ENCODE measurements at places on chromosomes 7 and 10.

- DNase-seq = no peak
These were observed 24.5 kb upstream of the ZNF488 start for GRCh38 chr10:47408606-47409005.

DNA sequence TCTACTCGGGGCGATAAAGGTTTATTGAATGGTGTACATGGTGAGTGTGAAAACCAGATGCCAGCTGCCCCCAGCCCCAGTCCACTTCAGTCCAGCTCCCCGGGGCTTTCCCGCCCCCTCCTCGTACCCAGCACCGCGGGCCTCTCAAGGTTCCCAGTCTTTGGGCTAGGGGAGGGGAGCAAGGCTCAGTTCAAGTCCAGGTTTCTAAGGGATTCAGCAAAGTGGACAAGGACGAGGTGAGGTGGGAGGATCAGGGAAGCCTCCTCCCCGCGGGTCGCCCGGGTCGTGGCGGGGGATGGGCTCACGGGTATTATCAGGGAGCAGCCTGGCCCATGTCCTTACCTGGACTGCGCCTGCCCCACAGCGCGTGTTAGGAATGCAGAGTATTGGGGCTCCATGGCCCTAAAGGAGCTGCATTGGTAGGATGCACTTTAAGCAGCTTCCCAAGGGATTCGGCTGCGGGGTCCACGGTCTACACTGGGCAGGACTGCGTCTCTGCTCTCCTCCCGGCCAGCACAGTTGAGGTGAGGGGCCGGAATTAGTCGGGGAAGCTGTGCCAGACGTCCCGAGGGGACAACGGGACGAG lies 541 bp upstream of the PFKFB3 start:
- no peak for DNase-seq

- DNase-seq = no peak
These were observed 5.8 kb downstream of the NEBL start for GRCh38 chr10:20891338-20891714.

DNA sequence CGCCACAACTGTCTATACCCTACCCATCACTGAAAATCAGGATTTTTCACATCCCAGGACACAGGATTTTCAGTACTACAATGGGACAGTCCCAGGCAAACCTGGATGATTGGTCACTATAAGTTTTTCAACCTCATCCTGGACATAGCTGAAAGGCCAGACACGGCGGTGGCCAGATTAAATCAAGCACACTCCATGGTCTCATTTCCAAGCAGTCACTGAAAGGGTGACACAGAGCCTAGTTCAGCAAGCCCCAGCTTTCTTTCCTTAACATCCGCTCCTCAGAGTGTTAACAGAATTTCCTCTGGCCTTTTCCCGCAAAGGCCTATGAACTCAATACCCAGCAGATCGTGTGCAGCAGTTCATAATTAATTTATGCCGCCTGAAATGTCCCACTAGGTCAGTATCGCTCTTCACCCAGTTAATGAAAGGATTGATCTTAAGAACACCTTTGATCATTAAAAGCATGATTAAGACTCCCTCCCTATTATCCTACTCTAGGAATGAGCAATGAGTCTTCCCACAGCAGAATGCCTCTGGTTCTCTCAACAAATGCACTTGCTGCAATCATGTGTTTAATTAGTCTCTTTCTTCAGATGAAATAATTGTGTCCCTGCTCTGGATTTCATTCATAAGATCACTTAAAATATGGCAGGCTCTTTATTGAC lies 104.0 kb upstream of the NANOS1 start:
- DNase-seq = no peak

DNA sequence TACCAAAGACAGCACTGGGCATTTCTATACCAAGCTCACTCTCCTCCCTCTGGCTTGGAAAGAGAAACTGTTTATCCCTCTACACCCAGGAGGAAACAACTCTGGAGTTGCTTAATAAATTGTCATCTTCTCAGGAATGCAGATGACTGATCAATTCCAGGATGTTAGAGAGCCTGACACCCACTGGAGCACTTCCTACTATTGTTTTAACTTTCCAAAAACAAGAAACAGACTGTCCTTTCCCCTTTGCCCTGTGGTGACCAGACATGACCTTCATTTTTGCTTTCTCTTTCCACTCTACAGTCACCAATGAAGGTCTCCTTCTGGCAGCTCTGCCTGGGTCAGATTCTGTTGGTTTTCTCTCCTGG lies 19.6 kb downstream of the GIMAP4 start:
- DNase-seq = no peak

DNA sequence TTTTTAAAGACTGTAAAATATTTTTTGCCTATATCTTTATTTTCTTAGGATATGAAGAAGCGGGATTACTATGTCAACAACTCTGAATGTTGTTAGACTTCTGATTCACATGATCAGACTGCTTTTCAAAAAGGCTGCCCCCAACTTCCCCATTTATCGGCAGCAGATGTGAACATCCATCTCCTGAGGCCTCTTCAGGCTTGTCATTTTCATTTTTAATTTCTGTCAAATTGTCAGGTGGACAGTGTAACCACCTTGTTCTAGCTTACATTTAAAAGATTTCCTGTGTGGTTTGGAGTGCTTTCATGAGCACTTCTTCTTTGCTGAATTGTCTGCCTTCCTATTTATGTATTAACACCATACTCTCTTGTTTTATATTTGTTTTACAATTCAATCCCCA lies 78.8 kb upstream of the GSDME start:
- no peak for DNase-seq

- no peak for DNase-seq
These were observed 457 bp downstream of the NSUN5 start for GRCh38 chr7:73308074-73308664.

DNA sequence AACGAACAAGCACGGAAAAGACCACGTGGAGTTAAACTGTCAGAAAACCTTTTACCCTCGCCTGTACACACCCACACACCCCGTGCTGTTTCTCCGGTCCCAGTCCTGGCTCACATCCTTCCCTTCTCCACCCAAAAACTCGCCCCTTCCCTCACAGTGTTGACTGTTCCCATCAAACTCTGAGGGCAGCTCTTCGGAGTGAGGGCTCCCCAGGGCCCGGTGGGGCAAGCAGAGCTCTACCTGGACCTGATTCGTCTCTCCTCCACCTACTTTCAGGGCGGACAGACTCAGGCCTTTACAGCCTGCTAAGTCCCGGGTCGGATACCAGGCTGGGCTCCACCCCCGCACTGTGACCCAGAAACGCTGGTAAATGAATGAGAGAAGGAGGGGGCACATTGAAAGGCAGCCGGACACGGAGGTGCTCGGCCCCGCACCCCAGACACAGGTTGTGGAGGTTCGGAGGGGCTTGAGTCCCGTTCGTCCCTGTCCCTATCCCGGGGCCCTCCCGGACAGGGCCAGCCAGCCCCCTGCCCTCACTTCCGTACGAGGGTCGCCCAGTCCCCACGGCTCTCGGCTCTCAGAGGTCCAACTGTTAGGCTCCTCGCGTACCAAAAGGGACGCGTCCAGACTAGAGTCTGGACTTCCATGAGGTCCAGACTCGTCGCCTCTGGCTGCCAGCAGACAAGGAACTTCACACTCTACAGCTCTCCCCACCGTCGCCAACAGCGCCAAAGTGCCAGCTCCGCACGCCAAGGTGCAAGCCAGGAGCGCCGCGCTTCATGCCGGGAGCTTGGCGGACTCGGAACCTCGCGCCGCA lies 31.7 kb upstream of the ASL start:
- no peak for DNase-seq

DNA sequence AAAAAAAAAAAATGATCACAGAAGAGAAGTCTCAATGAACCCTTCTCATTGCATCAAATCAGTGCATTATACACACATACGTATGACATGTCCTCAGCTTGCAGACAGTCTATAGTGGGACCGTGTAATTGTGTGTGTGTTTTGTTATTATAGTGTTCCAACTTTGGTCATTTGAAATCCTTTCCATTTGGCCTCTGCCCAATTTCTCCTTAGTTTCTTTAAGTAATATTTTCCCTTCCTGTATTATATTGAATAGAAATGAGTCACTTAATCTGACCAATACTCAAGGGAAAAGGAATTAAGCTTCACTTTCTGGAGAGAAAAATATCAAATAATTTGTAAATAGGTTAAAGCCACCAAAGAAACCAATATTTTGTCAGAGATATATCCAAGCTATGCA lies 415.5 kb upstream of the SORCS1 start:
- no peak for DNase-seq

- peak; percentile 9 for DNase-seq
These were observed 180.3 kb downstream of the ELFN1 start for GRCh38 chr7:1850111-1850975.

DNA sequence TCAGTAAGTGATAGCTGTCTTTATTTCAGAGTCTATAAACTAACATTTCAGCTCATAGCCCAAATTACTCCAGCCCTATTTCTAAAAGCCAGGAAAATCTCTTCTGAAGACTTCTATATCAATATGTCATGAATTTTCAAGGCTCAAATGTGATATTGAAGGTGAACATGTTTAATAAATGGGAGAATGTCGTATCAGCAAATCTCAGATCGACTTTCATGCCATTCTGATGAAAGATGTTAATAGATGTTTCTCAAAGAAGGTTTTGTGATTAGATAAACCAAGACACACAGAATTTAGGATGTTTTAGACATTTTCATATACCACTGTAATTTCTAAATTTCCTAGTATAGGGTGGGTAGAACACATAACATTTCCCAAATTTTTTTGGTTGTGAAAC lies 380.6 kb downstream of the ARL4A start:
- DNase-seq = no peak

DNA sequence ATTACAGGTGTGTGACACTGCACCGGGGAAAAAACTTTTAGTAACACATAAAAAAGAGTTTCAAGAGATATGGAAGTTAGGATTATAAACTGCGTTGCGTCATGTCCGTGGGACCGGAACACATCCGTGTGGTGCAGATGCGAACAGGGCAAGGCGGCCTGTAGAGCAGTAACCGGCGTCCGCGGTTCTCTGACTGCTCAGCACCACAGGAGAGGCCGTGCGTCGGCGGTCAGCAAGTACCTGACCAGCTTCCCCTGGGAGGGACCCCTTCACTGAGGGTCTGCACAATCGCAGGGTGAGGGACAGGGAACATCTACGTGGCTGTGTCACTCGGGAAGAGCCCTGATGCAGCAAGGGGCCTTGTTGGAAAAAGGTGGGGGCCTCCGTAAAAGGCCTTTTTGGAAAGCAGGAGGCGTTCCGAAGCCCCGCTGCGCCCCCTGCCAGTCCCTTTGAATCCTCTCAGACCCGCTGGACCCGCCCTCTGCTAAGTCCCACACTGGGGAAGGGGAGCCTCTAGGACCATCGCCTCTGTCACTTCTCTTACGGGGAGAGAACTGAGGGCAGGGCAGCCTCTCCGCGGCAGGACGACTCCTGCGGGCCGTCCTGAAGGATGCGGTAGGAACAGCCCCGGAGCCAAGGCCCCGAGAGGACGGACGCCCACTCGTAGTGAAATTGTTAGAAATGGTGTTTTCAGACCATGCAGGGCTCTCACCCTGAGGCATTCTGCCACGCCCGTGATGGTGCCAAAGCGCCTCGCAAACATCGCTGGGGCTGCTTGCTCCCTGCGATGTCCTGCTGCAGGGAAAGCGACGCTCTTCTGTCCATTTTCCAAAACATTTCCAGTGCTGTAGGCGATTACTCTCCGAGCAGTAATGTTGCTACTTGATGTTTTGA lies 771.6 kb upstream of the COBL start:
- DNase-seq = no peak

GRCh38 chr10:80414142-80414895 lies 6.0 kb downstream of the PRXL2A start:
- peak; percentile 66 for DNase-seq

- DNase-seq = no peak
These were observed 427.0 kb downstream of the KCNMA1 start for GRCh38 chr10:77210645-77211044.

DNA sequence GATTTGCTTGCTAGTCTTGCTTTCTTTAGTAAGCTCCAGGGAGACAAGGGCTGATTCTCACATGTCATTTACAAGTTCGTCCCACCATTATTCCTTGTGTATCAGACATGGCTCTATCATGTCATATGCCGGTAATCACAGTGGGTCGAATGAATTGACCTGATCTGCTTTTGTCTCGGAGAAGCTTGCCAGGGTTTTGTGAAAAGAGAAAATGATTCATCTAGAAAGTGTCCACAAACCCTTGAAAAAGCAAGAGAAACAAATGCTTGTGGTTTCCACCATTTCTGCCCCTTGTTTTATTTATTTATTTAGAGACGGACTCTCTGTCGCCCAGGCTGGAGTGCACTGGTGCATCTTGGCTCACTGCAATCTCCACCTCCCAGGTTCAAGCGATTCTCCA lies 278.5 kb downstream of the TCF7L2 start:
- DNase-seq = no peak

GRCh38 chr7:20561908-20562307 lies 53.6 kb upstream of the ABCB5 start:
- no peak for DNase-seq

DNA sequence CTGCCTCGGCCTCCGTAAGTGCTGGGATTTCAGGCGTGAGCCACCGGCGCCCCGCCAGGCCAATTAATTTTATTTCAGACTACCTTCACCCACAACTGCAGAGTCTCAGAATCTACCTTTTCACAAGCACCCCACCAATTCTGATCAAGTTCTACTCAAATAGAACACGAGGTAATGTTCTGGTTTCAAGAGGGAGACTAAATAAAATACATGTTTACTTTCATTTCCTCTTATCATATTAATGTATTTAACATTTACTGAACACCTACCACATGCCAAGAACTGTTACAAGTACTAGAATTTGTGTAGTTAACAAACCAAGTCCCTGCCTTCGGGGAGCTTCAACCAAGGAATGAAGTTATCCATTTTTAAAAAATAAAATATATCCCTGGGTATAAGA lies 25.5 kb upstream of the RGS10 start:
- no peak for DNase-seq

- DNase-seq = no peak
These were observed 626.9 kb downstream of the ZWINT start for GRCh38 chr10:55734112-55734511.

DNA sequence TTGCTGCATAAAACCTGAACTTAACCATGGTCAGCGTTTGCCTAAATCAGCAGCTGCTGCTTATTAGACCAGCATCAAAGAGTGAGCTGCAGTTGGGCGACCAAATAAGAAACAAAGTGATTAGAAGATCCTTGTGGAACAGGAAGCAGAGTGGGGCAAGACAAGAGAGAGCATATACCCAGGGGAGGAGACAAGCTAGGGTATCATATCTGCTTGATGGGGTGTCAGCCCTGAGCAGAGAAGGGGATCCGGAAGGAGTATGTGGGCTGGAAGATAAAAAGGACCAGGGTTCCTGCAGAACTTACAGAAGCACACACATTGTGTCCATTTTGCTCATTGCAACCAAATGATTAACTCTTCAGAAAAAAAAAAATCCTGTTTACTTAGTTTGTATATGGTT lies 213.6 kb downstream of the CELF2 start:
- DNase-seq = no peak

DNA sequence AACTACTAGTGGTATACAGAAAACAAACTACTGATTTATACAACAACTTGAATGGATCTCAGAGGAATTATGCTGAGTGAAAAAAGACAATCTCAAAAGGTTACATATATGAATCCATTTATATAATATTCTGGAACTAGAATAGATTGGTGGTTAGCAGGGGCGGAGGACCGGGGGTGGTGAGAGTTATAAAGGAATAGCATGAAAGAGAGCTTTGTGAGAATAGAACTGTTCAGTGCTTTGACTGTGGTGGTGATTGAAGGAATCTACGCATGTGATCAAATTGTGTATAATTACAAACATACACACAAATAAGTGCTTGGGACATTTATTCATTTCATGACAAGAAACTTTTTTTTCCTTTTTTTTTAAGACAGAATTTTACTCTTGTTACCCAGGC lies 19.6 kb downstream of the RAB19 start:
- DNase-seq = no peak

All from WERI-Rb-1 (cell line).